ENCODE measurements at places on chromosomes 16 and 17.

GRCh38 chr16:69309316-69309715 is 1.8 kb upstream of the VPS4A start:
- no peak for ATAC-seq

DNA sequence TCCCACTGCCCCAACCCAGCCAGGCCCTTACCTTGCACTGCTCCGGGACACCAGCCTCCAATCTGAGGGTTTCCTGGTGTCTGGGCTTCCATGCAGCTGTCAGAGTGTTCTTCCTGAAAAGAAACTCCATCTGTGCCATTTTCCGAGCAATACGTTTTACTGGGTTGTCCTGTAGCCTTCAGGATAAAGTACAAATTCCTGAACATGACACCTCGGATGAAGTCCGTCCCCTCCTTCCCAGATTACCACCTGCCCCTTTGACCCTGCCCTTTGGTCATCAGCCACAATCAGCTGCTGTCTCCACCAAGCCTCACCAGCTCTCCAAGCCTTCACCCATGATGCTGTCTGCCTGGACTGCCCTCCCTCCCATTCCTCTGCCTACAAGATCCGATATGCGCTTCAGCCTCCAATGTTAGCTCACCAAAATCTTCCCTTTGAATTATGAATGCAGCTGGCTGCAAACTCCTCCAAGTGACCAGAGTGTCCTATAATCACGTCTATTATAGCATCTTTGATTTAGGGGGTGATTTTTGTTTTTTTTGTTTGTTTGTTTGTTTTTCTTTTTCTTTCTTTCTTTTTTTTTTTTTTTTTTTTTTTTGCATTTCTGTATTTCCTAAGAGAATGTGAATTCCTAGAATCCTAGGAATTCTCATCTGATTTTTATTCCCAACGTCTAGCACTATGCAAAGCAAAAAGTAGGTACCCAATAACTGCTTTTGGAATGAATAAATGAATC is 60.6 kb upstream of the KIFC3 start:
- no peak for ATAC-seq

DNA sequence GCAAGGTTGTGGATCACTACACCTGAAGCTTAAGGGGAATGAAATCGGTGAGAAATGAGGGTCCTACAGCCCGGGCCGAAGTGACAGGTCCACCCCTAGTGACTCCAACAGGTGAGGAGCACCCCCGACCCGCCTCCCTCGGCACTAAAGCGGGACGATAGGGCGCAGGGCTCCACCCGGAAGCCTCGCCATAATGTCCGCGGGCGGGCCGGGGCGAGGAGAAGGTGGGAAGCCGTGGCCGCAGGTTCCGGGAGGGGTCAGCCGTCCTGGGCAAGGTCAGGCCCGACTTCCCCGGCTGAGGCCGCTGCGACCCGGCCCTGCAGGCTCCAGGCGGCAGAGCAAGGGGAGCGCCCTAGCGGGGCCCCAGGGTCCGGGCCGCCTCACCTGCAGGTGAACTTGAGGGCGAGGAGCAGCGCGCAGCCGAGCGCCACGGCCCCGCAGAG is 543 bp downstream of the TXNDC11 start:
- ATAC-seq = no peak

- ATAC-seq = peak; percentile 65
These were observed 245 bp downstream of the TMEM256 start for GRCh38 chr17:7403727-7403976.

GRCh38 chr17:66412857-66413558 is 110.6 kb downstream of the PRKCA start:
- ATAC-seq = no peak

- no peak for ATAC-seq
These were observed 138.7 kb downstream of the ZFHX3 start for GRCh38 chr16:72909196-72909595.

Measured in gastroesophageal sphincter (tissue), 4 donors.